ENCODE measurements at places on chromosomes 4 and X. TPM values are rescaled to one million over a fixed set of nuclear protein-coding genes. Genes with fewer than 3 reads are reported as not detected.

DNA sequence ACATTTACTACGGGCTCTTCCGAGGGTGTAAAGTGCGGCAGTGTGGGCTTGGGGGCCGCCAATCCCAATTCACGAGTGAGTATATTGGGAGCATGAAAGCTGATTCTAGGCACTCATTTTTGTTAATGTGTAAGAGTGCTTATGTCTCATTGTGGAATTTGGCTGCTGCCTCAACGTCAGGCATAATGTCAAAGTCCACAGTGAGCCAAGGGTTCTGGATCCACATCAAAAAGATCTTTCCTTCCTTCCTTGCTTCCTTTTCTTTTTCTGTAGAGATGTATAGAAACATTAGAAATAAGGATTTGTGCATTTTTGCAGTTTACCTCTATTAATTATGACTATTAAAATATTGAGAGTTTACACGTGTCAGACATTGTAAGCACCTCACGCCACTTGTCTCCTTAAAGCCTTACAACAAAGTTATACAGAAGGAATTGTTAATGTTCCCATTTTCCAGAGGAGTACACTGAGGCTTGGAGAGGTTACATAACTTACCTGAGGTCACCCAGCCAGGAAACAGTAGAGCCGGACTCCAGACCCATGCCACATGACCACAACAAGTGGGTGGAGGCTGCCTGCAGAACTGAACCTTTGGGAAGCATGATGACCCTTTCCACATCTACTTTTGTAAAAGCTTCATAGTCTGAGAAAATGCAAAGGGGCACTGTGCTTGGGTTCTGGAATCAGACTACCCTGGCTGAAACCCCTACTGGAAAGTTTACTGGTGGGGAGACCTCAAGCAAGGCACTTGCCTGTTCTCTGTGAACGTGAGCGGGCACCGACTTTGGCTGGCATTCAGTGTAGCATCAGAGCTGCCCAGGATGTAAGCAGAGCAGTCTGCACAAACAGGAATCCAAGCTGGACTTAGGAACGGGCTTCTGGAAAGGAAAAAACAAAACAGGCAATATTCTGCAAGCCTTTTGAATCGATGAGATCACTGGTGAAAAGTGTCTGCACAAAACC is 761 bp downstream of the CLRN2 start:
- no peak for DNase-seq

- no peak for DNase-seq
Observed at GRCh38 chrX:143869018-143869417, 14.9 kb upstream of the UBE2NL start.

GRCh38 chr4:147984778-147985138 is 252.9 kb downstream of the ARHGAP10 start:
- DNase-seq: no peak

DNA sequence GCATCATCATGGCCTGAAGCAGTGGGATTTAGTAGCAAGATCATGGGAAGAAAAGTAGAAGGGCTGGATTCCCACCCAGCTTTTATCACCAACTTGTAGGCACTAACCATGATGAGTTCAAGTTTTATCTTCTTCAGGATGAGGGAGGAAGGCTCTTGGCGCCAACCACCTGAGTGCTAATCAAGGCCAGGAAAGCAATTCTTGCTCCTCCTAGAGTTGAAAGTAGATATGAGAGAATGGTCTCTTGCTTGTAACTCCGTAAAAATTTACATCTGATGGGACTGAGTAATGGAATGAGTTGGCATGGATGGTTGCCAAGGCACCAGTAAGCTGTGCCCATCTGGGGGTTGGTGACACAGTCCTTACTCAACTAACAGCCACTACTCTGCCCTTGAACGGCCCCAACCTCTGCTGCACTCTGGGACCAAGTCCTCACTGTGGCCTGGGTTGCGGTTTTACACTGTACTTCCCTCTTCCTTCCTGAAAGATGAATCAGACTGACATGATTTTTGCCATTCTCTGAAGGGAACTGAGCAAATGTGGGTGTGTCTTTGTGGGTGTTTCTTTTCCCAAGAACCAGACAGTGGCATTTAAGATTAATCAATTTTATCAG is 39.4 kb upstream of the NDP start:
- DNase-seq: peak; percentile 75

- no peak for DNase-seq
Observed at GRCh38 chr4:121668368-121669162, 28.2 kb downstream of the ANXA5 start.

DNA sequence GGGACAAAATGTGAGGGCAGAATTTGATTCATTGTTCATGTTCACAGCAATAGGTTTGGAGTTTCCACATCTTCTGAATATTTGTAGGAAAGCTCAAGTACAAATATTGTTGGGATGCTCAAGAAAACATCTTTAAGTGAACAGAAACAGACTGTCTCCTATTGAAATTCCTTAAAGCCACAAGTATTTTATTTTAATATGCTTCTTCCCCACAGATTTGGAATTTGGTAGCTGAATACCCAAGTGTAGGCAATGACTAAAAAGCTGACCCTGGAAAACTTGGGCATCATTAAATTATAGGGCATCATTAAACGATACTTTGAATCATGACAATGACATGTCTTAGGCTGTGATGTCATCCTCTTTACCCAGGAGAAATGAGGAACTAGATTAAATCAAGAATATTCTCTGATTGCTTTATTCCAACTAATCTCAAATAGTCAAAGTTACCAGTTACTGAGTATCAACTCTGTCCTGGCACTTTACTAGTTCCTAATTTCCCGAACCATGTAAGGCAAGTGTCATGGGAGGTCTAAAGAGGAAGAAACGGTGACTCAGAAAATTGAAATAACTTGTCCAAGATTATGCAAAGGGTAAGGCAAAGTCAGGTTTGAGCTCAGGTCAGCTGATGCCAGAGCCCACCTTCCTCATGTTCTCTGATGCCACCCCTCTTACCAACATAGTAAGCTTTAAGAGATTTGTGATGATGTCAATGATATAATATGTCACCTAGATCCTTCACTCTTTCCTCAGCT is 223.1 kb upstream of the LEF1 start:
- DNase-seq: no peak

- peak; percentile 9 for DNase-seq
Observed at GRCh38 chr4:174714393-174715211, 114.4 kb downstream of the GLRA3 start.

DNA sequence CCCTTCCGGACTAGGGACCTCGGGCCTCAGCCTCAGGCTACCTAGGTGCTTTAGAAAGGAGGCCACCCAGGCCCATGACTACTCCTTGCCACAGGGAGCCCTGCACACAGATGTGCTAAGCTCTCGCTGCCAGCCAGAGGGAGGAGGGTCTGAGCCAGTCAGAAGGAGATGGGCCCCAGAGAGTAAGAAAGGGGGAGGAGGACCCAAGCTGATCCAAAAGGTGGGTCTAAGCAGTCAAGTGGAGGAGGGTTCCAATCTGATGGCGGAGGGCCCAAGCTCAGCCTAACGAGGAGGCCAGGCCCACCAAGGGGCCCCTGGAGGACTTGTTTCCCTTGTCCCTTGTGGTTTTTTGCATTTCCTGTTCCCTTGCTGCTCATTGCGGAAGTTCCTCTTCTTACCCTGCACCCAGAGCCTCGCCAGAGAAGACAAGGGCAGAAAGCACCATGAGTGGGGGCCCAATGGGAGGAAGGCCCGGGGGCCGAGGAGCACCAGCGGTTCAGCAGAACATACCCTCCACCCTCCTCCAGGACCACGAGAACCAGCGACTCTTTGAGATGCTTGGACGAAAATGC is at the start of gene WAS:
TSS of gene WAS (plus strand) at position 389 of the 572 bp plus-strand sequence. CDS start at position 444, 55 bp downstream.
- DNase-seq: no peak

- peak; percentile 84 for DNase-seq
Observed at GRCh38 chr4:25608644-25609043, 47.0 kb upstream of the SLC34A2 start.

DNA sequence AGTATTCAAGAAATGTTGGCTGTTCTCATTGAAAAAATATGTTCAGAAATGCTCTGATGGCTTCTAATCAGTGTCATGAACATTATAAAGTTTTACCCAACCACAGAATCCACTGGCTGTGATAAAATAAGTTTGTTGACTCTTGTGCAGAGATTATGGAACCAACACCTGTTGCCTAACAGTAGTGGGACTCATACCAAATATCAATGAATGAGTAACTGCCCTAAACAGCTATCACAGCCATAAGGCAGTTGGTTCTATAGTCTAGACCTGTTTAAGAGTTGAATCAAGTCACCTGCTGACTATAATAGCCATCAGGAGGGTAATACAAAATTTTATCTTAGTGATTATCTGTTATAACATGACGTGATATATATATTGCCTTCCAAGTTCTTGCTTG is 168.3 kb downstream of the ATOH1 start:
- DNase-seq: no peak

GRCh38 chrX:105526431-105526830 is 295.9 kb upstream of the NRK start:
- no peak for DNase-seq

DNA sequence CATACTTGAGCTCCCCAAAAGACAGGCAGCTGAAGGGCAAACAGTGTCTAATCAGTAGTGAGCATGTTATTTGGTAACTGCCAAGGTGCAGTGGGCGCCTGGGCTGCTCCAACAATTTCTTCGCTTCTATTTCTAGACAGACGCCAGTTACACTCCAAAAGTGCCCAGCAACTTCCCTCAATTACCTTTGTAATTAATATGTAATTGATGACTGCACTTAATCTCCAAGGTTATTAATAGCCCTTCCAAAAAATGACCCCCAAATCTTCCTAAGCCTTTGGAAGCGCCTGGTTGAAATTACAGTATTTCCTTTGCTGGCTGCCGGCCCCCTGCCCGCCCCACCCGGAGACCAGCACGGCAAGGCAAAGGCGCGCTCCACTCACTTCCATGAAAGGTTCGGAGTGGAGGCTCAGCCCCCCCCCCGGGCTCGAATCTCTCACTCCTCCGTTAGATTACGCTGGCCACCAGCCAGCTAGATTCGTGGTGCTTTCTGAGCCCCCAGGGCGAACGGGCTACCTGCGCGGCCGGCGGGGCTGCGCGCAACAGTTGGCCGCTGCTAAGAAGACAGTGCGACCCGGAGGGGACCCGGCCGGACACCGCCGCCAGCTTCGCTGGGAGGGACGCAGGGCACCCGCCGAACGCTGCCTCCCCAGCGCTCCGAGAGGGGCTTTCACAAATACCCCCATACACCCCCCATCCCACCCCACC is 1.9 kb downstream of the GPC4 start:
- DNase-seq: no peak

- no peak for DNase-seq
Observed at GRCh38 chr4:153481478-153481877, 15.3 kb downstream of the TMEM131L start.

- DNase-seq: no peak
Observed at GRCh38 chr4:41865306-41865980, 69.8 kb upstream of the TMEM33 start.

GRCh38 chr4:109091727-109092409 is 210.6 kb downstream of the COL25A1 start:
- no peak for DNase-seq

GRCh38 chrX:104084534-104085277 is 8.7 kb upstream of the TMSB15C start:
- no peak for DNase-seq

- DNase-seq: no peak
Observed at GRCh38 chrX:136055651-136056221, 70.5 kb downstream of the SLC9A6 start.

GRCh38 chrX:18885328-18886004 is 98.4 kb downstream of the PHKA2 start:
- no peak for DNase-seq

DNA sequence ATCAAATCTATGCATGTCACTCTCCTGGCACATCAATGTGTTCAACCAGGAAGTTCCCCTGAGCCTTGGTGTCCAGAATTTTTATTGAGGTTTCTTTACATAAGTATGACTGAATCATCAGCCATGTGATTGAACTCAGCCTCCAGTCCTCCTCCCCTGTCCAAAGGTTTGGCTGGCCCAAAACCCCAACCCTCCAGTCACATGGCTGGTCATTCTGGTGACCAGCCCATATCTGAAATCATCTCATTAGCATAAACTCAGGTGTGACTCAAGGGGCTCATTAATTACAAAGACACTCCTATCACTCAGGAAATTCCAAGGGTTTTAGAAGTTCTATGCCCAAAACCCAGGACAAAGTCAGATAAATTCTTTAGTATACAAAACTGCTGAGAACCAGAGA is 20.6 kb upstream of the SUPT20HL2 start:
- DNase-seq: no peak

DNA sequence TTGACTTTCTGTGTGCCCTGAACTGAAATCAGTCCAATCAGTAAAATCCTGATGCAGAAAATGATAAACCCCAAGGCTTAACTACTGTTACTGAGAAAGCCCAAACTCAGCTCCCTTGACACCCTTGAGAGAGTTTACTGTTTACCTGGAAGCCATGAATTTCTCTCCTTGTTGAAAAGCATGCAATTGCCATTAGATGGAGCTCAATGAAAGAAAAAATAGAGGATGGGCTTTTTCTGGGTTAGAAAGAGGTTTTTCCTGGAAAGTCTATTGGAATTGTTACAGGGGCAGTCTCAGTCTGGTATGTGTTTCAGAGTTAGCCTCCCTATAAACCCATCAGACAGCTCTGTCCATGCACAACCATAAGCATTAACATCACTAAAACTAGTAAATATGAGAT is 66.4 kb upstream of the C4orf54 start:
- DNase-seq: peak; percentile 10

DNA sequence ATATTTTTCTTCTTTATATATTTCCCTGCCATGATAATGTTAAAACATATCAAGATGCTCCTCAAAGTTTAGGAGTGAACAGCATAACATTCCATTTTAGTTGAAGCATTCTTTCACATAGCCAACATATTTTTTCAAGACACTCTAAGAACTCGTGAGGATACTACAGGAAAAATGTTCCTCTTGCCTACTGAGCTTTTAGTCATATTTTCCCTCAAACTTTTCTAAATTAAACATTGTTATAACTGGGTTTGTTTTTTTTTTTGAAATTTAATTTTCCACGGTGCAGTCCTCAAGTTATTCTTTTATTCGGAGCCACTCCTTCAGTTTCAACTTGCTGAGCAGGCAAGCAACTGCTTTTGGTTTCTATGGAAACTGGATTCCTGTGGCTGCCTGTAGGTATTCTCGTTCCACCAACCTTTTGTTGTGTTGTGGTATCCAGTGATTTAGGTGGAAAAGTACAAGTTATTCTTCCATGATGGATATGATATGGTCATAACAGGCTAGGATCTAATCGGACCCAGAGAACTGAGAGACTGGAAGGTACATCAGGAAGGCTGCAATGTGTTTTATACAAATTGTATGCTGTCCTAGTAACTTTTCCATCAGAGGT is 248.0 kb downstream of the TRIML1 start:
- peak; percentile 33 for DNase-seq

GRCh38 chr4:16264798-16265197 is 38.5 kb upstream of the TAPT1 start:
- no peak for DNase-seq

SLC6A8 gene
- total RNA-seq: 30.5 TPM

ENOX2 gene
- total RNA-seq: 6.5 TPM

VCX3A gene
- total RNA-seq: not detected

IGFBP7 gene
- 1,471 TPM for total RNA-seq

GLUD2 gene
- 0.72 TPM for total RNA-seq

TMPRSS11D gene
- not detected for total RNA-seq

TEX13D gene
- total RNA-seq: not detected

FGFBP2 gene
- 0.22 TPM for total RNA-seq

MAGEA2 gene
- total RNA-seq: not detected

MAGEA12 gene
- total RNA-seq: not detected

Measured in epithelial cell of proximal tubule (primary cell).